ENCODE measurements at places on chromosomes 5 and 9.

- no peak for DNase-seq
Measured at GRCh38 chr5:115202952-115203351, 33.2 kb upstream of the TRIM36 start.

- DNase-seq, result peak; percentile 74
Measured at GRCh38 chr5:113606298-113607134, 93.0 kb downstream of the YTHDC2 start.

- no peak for DNase-seq
Measured at GRCh38 chr5:77644371-77645157, 6.1 kb upstream of the OTP start.

DNA sequence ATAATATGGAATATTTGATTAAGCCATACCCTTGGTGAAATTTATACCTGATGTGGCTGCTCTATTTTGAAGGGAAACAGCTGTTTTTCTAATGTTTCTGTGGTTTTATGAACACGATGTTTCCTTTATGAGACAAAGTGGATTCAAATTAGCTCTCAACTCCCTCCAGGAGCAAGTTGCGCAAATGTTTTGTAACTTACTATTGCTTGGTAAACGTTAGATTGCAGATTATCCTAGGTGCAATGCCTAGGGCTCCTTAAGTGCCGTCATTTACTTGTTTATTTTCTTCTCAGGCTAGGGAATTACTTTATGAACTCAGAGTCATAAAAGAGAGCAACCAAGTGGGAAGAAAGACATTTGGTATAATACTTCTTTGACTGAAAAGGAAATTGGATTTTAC lies 763.1 kb downstream of the TAF11L14 start:
- no peak for DNase-seq

GRCh38 chr9:76114144-76114543 lies 223.7 kb downstream of the PCSK5 start:
- no peak for DNase-seq

DNA sequence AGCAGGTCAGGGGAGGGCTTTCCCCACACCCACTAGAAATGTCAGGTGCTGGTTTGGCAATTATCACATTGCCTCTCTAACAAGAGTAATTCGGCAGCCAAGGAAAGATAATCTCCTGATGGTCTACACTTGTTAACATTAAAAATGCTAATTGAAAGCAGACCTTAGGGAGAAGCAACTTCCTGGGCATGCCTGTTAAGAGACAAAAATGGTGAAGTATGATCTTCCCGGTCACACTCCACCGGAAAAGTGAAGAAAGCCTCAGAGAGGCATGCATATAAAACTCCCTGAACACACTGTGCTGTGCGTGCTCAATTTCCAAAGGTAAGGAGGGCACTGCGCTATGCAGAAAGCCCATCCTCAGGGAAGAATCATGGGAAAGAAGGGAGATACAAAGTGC lies 244.3 kb downstream of the FAM170A start:
- DNase-seq, result no peak

- no peak for DNase-seq
Measured at GRCh38 chr5:61333954-61334867, 2.2 kb downstream of the ZSWIM6 start.

DNA sequence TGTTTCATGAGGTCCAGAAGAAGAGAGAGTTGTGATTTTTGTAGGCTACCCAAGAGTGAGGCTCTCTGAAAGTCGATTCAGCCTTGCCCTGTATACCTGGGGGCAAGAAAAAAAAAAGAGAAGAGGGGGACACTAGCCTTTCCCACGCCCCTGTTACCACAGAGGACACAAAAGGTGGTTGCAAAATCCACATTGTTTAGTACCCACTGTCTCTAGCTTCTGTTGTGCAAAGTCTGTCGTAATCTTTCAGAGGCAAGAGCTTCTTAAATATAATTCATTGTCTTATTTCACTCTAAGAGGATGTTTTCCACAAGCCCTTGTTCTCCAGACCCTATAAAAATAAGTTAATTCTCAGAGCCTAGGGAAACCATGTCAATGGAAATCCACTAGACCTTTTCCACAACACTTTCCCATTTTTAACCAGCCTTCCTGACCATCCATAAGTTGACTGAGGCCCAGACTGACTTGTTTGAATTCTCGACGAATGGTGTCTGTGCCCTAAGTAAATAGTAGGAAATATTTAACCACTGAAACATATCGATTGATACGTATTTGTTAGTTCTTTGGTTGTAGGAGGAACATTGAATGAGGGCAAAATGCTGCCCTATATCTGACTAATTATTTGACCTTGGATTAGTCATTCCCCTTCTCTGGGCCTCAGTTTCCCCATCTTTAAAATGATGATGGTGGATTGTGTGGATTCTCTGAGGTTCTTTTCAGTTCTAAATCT lies 182.7 kb downstream of the PAPPA start:
- DNase-seq, result no peak

DNA sequence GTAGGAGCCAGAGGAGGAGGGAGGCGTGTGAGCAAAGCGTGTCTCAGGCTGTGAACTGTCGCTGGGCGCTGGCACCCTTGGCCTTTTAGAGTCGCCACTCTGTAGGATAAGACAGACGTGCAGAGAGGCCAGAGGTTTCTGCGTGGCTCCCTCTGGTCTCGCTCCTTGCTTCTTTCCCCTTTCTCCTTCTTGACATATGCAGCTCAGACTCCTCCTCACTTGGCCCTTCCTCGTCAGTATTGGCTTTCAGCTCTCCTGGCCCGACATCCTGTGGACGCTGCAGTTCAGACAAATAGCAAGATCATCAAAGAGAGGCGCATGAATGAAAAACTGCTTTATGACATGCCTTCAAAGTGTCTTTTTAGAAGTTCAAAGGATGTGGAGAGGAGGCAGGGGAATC lies 116.8 kb upstream of the SPRY4 start:
- no peak for DNase-seq

DNA sequence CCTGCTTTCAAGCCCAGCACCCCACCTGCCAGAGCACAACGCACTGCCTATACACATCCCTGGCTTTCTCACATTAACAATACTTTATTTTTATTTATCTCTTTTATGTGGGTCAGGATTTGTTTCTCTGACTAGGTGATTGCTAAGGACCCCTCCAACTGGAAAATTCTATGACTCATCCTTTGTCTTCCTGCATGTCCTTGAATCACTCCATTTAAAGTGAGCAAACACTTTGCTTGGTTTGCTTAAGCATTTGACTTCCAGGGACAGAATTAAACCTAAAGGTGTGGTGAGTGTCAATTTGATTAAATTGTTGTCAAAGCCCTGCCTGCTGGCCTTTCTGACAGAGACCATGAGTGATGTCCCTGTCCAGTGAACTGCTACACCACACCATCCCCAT lies 536.5 kb upstream of the BRINP1 start:
- no peak for DNase-seq

GRCh38 chr9:137089232-137089947 lies 2.6 kb downstream of the MAN1B1 start:
- DNase-seq, result no peak

DNA sequence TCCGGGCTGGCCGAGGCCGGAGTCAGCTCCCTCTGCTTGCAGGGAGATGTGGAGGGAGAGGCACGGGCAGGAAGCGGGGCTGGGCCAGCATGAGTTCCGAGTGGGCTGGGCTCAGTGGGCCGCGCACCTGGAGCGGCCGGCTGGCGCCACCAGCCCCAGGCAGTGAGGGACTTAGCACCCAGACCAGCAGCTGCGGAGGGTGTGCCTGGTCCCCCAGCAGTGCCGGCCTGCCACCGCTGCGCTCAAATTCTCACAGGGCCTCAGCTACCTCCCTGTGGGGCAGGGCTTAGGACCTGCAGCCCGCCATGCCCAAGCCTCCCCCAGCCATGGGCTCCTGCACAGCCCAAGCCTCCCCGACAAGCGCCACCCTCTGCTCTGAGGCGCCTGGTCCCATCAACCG lies 700.3 kb downstream of the DNAH5 start:
- DNase-seq, result no peak
